Fibroblast of skin of left quadriceps (primary cell): ENCODE measurements at places on chromosomes 5 and 9.

GRCh38 chr5:178564811-178565550, 25.2 kb downstream of the COL23A1 start:
- DNase-seq, result peak; percentile 56

GRCh38 chr9:6714176-6714575, 43.6 kb upstream of the KDM4C start:
- DNase-seq, result no peak

- no peak for DNase-seq
Observed at GRCh38 chr9:115275753-115276152, 157.8 kb upstream of the TNC start.

GRCh38 chr9:16033921-16034691, 481.3 kb downstream of the CCDC171 start:
- DNase-seq, result no peak

- DNase-seq, result no peak
Observed at GRCh38 chr5:142466195-142466971, 141.6 kb upstream of the SPRY4 start.

DNA sequence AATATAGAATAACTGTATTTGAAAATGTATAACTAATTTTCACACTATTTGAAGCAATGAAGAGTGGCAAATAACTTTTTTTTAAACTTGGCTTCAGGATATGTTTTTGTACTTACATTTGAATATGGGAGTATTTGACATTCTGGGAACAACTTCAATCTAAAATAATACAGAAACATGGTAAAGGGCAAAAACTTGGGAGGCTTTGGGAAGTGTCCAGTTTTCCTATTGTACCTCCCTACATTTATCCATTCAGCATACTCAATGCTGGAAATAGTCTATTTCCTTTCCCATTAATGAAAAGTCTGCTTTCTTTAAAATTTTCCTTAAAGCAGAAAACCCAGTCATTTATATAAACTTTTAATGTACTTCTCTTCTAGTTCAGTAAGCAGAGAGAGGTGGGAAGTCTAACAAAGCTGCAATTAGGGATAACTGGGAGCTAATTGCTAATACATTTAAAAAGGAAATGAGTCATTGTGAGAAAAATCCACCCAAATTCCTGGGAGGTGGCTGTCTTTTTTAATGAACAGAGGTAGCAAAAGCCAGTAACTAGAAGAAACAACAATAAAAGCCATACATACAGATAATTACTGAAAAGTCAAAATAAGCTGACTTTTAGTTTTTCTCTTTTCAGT, 128.8 kb downstream of the FBN2 start:
- DNase-seq, result no peak

GRCh38 chr5:150407096-150407720, 5.5 kb downstream of the CD74 start:
- DNase-seq, result no peak
